ENCODE measurements at places on chromosomes 3 and 15. TPM values are rescaled to one million over a fixed set of nuclear protein-coding genes. Genes with fewer than 3 reads are reported as not detected.

Gene AADACL2
- not detected for total RNA-seq

DNA sequence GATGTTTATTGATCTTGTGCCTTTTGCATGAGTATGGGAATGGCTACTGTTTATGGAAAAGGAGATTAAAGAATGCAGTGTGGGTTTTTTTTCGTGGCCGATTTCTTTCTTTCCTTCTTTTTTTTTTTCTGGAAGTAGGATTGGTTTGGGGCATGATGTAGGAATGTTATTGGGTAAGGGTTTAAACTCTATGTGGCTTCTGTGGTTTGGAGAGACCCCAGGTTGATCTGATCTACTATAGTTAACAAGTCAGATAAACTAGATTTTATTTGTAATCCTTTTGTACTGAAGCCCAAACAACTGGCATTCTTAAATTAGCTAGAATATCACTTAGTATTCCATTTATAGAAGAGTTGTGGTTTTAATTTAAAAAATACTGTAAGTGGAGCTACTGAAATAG, 304.8 kb downstream of the LPP start:
- DNase-seq: no peak

DNA sequence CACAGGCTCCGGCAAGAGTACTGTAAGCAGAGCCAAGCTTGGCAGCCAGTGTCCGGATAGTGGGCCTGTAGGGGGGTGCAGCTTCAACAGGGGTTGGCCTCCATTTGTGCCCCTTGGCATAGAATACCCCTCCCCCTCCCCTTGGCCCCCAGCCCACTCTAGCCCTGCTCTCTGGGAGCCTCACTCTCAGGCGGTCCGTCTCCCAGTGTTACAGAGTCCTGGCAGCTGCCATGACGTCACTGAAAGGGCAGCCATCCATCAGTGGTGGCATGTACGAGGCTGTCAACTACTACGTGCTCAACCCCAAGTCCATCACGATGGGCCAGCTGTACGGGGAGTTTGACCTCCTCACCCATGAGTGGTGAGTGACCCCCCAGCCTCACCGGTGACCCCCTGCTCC, 50.4 kb downstream of the DNAH1 start:
- no peak for DNase-seq

GRCh38 chr15:32701863-32702262, 15.9 kb upstream of the GREM1 start:
- DNase-seq: peak; percentile 29

GRCh38 chr3:20905210-20905805, 719.3 kb upstream of the SGO1 start:
- peak; percentile 26 for DNase-seq

- DNase-seq: no peak
Measured at GRCh38 chr3:78712941-78713340, 1054.9 kb downstream of the ROBO1 start.

Gene CHRD
- total RNA-seq: 0.43 TPM

GRCh38 chr3:38579551-38580449, 69.7 kb downstream of the SCN5A start:
- DNase-seq: no peak

GRCh38 chr15:36605604-36606263, 26.3 kb downstream of the CDIN1 start:
- no peak for DNase-seq

- no peak for DNase-seq
Measured at GRCh38 chr3:87801409-87801808, 257.4 kb downstream of the CGGBP1 start.

DNA sequence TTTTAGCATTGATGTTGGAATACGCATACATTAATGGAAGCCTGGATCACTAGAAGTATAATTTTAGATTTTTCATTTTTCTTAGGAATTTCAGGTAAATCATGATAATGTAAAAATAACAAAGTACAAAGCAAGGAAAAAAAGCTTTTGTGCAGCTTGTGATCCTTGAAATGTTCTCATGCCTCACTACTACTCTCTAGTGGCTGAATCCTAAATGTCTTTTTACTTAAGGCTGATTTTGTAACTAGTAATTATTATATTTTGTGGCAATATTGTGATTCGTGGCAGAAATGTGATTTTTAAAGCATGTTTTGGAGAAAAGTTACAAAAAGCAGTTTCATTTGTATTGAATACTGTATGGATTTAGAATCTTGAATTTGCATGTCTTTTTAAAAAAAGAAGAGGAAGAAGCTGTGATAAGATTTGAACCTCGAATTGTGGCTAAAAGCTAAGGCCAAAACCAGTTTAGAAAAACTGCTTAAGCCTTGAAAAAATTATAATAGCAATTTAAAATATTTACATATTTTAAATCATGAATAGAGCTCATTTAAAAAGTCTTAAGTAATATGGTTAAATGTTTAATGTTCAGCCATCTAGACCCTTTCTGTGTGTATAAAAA, 39.0 kb downstream of the U2SURP start:
- peak; percentile 32 for DNase-seq

Gene TMC3
- not detected for total RNA-seq

DNA sequence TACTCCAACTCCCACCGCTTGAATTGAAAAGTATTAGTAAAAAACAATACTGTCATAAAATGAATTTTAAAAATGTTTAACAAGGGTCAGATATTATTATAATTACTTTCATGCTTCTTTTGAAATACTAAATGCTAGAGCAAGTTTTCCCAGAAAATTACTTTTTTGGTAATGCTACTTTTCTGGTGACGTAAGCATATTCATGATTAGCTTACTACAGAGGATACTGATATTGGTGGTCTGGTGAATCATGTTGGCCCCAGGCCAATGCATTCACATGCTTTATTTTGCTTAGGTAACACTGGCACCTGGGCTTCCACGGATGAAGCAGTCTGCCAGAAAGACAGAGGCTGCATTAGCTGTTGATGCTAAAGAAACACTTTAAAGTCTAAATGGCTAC, 12.4 kb downstream of the SPATA16 start:
- no peak for DNase-seq

GRCh38 chr3:42741796-42742195, 31.3 kb downstream of the CCDC13 start:
- no peak for DNase-seq

DNA sequence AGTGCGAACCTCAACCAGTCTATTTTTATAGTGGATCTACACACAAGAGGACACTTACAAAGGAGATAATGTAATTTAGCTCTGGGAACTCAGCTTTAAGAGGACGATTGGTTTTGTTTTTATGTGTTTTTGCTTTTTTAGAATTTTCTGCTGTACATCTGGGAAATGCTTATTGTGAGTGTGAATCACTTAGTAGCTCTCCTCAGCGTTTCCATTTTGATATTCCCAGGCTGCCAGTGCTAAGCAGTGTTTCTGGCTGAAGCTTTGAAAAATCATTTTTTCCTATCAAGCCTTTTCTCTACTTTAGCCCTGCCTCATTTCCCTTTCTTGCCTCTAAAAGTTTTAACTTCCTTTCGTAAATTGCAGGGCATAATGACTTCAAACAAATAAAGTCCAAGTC, 117.9 kb downstream of the RBMS3 start:
- no peak for DNase-seq

Gene ECE2
- total RNA-seq: not detected

Gene SLC28A2
- total RNA-seq: 0.08 TPM

GRCh38 chr3:55204417-55204816, 276.6 kb upstream of the LRTM1 start:
- no peak for DNase-seq

Gene SLC25A36
- 75.5 TPM for total RNA-seq

GRCh38 chr3:197367081-197367780, 68.8 kb upstream of the DLG1 start:
- DNase-seq: peak; percentile 98

- DNase-seq: no peak
Measured at GRCh38 chr15:68994981-68995761, 19.3 kb upstream of the NOX5 start.

Gene SNX22
- total RNA-seq: 2.3 TPM

GRCh38 chr3:194136519-194137007, 615 bp downstream of the HES1 start:
- DNase-seq: no peak

Gene SLC2A2
- total RNA-seq: not detected

Gene ZBTB11
- total RNA-seq: 23.8 TPM

GRCh38 chr15:75542386-75542797, 36.7 kb downstream of the PTPN9 start:
- no peak for DNase-seq

Gene DNAH12
- not detected for total RNA-seq

- no peak for DNase-seq
Measured at GRCh38 chr3:189567766-189568420, 63.3 kb upstream of the TP63 start.

Gene CCR9
- not detected for total RNA-seq

GRCh38 chr3:61634678-61635077, 73.3 kb downstream of the PTPRG start:
- no peak for DNase-seq

Gene TRIM71
- not detected for total RNA-seq

GRCh38 chr3:46893146-46893748, 15.7 kb downstream of the PTH1R start:
- no peak for DNase-seq

Gene CELSR3
- 3.8 TPM for total RNA-seq

GRCh38 chr3:136544532-136544931, 207.6 kb downstream of the STAG1 start:
- peak; percentile 43 for DNase-seq

DNA sequence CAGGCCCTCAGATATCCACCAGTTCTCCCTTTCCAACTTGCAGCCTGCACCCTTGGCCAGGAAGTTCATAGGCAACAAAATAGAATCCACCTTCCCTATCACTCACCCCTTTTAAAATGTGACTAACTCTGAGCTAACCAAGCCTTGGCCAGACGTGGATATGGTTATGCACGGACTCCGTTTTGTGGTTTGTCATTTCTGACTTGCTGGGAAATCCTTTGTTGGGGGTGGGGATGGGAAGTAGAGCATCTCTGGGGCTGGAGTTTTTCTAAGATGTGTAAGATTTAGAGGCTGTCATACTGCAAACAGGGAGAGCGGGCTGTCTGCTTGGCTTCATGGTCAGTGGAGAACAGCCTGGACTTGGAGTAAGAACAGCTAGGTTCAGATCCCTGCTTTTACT, 62.6 kb downstream of the SMAD3 start:
- DNase-seq: peak; percentile 99

DNA sequence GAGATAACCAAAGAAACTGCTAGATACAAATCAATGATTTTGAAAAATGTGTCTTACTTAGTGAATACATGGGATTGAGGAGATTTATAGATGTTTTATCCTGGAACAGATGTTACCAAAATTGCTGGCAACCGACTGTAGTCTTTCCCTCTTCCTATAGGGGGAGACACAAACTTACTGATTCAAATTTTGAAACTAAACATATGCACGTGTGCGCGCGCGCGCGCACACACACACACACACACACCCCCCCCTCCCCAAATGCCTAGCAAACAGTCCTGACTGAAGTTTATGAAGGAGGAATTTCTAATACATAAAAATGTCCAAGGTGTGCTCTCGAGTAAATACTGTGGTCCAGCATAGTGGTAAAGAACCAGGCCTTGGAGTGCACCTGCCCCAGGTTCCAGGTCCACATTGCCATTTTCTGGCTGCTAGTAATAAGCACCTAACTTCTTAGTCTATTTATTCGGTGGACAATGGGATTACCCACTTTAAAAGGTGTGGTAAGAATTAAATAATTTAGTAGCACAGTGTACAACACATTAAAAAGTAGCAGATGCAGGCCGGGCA, 18.5 kb upstream of the C3orf62 start:
- DNase-seq: peak; percentile 28

DNA sequence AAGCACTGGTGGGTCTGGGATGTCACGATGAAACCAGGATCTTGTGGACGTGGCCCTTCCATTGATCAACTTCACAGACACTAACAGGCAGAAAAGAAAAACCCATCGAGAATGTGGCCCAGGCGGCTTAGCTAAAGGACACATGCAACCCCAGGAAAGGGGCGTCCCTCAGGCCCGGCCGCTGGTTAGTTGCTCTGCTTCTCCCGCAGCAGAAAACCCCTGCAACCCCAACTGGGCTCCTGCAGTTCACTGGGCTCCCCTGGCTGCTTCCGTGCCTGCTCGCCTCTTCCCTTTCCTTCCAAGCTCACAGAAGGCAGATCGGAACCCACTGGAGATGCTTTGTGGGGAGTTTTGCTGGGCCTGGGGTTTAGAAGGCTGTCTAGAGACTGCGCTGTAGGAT, 1.1 kb downstream of the GASK1A start:
- DNase-seq: no peak

Gene EXD1
- total RNA-seq: not detected

Gene MEGF11
- 0.07 TPM for total RNA-seq

Gene ADGRG7
- total RNA-seq: not detected

GRCh38 chr3:29324180-29324651, 43.3 kb downstream of the RBMS3 start:
- peak; percentile 88 for DNase-seq

DNA sequence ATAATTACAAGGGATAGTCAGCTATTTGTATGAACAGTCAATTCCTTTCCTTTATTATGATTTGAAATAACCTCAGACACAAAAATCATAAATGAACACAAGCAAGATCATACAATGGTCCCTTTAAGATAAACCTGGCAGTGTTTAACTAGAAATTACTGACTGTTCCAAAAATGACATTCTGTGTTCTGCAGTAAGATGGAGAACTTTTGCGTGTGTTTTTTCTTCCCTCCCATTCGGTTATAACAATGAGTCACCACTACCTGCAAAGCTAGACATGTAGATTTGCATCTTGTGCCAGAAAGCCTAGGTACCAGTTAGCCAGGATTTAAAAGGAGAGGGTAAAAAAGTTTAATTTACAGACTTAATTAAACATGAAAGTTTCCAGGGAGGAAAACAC, 248.2 kb upstream of the ADAMTS9 start:
- DNase-seq: no peak

GRCh38 chr3:56366641-56367162, 101.6 kb downstream of the ERC2 start:
- DNase-seq: no peak

DNA sequence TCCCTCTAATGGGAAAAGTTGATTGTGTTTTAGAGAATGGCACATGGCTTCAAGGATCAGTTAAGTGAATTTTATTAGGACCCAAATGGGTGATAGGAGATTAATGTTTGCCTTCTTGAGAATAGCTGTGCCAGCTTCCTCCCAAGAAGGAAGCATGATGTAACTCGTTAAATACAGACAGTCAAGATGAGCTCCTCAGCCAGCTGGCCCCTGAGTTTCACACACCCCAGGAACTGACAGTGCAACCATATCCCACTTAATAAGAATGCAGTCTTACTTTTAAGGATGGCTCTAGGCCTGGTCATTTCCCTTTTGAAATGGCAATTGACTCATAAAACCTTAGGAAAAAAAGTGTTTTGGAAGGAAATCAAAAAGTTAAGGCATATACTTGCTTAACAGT, 472.8 kb upstream of the KCNMB2 start:
- peak; percentile 70 for DNase-seq

DNA sequence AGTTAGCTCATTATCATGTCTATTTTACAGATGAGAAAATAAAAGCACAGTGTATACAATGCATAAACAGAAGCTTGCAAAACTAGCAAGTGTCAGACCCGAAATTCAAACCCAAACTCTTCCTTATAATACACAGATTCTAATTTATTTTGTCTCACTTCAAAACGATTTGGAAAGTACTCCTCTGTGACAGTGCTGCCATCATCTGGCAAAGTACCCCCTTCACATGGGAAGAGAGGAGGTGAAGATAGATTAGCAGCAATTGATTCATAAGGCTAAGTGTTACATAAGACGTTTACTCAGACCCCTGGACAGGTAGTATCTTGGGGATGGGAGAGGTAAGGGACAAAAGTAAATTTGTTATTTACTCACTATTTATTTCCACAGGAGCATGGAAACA, 744.0 kb upstream of the SGO1 start:
- peak; percentile 3 for DNase-seq

All from HT1080 (cell line).